ENCODE measurements at places on chromosomes 12 and 14.

DNA sequence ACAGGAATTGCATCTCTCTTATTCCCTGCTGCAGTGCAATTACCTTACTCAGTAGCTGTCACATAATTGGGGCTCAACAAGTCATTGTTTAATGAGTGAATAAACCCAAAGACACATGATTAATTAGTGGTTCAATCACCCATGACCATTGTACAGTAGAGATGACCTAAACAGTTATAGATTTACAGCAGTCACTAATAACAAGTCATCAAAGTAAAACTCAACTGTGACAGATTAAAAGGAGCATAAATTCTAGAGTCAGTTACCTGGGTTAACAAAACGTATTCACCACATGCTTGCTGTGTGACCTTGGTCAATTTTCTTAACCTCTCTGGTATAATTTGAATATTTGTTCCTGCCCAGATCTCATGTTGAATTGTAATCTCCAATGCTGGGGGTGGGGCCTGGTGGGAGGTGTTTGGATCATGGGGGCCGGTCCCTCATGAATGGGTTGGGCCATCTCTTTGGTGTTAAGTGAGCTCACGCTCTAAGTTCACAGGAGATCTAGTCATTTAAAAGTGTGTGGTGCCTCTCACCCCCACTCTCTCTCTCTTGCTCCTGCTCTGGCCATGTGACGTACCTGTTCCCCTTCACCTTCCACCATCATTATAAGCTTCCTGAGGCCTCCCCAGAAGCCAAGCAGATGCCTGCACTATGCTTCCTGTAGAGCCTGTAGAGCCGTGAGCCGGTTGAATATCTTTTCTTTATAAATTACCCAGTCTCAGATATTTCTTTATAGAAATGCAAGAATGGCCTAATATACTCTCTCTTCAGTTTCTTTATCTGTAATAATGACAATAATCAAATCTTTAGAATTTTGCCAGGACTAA is 141.9 kb upstream of the PLEKHG7 start:
- no peak for DNase-seq

DNA sequence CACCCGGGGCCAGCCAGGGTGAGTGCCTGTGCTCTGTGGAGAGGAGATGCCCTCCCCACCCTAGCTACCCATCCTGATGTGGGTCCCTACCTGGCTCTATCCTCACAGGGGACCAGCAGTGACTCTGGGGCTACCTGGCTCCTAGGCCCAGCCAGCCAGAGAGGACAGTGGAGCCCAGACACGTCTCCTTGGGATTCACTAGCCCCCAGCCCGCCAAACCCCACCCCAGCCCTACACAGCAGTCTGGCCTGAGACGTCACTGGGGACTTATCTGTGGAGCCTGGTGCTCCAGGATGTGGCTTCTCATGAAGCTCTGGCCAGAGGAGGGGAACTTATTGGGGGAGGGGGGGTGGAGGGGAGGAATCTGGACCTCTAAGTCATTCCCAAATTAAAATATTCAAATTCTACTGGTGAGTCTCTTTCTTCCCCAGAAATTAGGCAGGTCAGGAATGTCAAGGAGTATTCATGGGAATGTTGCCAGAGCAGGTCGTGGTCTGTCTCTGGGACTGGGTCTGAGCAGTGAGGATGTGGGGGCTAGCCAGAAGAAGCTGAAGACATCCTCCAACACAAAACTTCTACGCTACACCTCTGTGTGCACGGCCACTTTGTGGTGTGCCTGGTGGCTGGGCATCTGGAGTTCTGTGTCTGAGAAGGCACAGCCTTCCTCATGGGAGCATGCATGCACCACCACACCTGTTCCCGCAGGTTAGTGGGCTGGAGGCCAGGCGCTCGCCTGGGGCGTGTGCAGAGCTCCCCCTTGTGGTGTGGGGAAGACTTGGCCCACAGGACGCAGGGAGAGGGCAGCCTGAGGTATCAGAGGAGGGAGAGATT is 2.7 kb downstream of the CMTM5 start:
- DNase-seq = no peak

DNA sequence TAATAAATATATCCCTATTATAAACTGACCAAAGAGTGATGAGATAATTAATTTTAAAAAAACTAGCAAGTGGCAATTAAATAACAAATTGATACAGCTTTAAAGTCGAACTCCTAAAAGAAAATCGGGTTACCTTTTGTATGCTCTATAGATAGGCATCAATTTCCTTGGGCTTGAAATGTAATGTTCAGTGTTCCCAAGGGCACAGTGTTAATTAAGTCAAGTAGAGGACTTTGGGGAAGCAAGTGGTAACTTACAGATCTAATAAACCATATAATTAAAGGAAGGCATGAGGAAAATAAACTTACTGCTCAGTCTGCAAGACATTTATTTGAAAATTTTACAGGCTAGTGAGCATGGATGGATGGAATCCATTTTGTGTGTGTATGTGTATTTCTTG is 220.9 kb downstream of the FSCB start:
- no peak for DNase-seq

- DNase-seq = no peak
These were observed 224.5 kb upstream of the PELI2 start for GRCh38 chr14:55893705-55894104.

GRCh38 chr14:67440513-67440912 is 28.5 kb upstream of the PLEK2 start:
- DNase-seq = no peak

DNA sequence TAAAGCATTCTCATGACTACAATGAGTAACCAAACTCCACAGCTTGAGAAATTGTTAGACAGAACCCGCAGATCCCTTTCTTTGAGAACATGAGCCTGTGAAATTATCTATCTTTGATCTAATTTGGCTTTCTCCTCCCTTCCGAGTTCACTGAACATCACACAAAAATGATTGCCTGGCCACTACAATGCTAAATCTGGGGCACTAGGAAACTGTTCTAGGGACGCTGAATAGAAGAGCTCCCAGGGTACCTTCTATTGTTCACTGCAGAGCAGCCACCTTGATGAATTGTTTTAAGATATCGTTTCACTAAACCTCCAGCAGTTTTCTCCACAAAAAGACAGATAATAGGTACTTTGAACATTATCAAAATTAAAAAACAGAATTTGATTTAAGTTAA is 47.5 kb downstream of the SINHCAF start:
- no peak for DNase-seq

DNA sequence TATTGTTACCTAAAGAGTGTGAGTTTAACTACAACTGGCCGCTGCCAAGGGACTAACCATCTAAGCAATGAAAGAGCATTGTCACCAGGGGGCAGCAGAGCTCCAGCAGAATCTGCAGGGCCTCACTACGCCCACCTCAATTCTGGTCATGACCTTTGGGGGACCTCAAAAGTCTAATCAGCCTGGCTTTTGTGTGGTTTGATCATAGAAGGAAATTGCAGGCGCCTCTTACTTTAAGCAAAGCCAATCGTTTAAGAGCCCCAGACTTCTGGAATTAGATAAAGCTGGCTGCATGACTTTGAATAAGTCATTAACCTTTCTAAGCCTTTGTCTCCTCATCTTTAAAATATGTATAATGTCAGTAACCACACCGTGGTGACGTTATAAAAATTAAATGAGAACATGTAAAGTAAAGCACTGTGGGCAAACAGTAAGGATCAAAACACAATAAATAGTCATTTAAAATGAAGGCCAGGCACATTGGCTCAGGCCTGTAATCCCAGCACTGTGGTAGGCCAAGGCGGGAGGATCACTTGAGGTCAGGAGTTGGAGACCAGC is 58.6 kb downstream of the TBX3 start:
- DNase-seq = peak; percentile 64

- no peak for DNase-seq
These were observed 21.8 kb downstream of the MVK start for GRCh38 chr12:109595321-109595902.

Data from astrocyte (in vitro differentiated cells and primary cell).